ENCODE measurements at places on chromosomes 1 and 21.

DNA sequence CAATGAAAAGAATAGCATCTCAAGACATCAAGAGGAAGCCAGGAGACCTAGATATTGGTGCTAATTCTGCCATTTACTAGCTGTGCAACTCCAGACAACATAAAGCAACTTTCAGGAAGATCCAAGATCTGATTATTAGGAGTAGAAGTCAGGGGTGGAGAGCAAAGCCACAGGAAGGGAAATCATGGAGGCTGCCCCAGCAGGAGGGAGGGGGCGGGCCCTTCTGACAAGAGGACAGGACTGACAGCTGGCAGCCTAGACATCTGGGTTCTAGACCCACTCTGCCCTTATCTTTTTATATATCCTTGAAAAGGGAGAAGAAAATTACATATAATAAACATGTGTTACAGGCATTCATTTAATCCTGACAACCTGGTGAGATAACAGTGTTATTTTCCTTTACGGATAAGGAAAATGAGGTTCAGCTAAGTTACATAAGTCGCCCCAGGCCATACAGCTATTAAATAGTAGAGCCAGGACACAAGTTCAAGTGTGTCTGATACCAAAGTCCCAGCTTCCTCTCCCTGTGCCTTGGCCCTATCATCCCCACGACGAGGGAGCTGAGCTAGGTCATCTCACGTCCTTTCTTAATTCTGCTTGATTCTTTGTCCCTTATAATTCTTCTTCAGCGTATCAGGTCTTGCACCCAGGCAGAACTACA is 46.6 kb downstream of the ARHGEF11 start:
- DNase-seq: no peak

- DNase-seq: no peak
These were observed 10.1 kb downstream of the PTGFRN start for GRCh38 chr1:116919802-116920201.

- no peak for DNase-seq
These were observed 88.4 kb downstream of the ST6GALNAC5 start for GRCh38 chr1:76955652-76956051.

- no peak for DNase-seq
These were observed at the start of gene SLC19A1 for GRCh38 chr21:45542242-45542666. Gene SLC19A1, minus strand, starts transcription at chr21:45542440. Its CDS starts 4,481 bp downstream, at chr21:45537959.

DNA sequence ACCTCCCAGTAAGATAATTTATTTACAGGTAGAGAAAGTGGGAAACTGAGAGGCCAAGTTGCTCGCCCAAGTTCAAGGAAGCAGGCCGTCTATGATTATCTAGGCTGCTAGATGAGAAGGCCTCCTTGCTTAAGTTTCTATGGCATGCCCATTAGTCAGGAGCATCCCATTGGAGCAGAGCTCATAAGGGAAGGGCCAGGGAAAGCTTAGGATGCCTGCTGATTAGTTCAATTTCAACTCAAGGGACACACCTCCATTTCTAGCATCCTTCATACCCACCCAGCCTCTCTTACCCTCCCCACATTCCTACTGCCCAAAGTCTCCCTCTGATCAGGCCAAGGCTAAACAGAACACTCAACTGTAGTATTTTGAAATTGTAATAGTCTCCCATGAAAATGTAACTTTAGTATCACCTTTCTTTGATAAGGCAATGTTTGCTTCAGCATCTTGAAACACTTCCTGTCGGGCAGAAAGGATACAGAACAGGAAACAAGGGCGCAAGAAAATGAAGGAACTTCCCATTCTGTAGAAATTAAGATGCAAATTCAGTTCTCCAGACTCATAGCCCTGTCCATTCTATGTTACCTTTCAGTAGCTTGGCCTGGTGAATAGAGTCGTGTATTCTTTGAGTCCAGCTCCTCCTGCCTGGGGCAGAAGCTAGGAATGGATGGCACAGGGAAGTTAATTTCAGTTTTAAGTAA is 46.3 kb upstream of the TARBP1 start:
- DNase-seq: no peak

- no peak for DNase-seq
These were observed 64.6 kb downstream of the RHOU start for GRCh38 chr1:228799924-228800323.
